ENCODE measurements at places on chromosomes 13 and 19.

GRCh38 chr19:2648099-2648498 is 54.4 kb downstream of the GNG7 start:
- DNase-seq: no peak

GRCh38 chr19:6032381-6032780 is 54.4 kb upstream of the RANBP3 start:
- no peak for DNase-seq

DNA sequence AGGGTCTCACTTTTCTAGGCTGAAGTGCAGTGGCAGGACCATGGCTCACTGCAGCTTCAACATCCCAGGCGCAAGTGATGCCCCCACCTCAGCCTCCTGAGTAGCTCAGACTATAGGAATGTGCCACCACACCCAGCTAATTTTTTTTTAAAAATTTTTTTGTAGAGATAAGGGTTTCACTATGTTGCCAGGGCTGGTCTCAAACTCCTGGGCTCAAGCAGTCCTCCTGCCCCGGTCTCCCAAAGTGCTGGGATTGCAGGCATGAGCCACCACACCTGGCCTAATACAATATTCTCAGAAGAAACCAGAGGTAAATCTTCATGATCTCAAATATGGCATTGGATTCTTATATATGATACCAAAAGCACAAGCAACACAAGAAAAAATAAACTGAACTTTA is 47.7 kb downstream of the FLT1 start:
- DNase-seq: no peak

GRCh38 chr19:5914946-5915781 is 1.1 kb downstream of the CAPS start:
- DNase-seq: no peak

DNA sequence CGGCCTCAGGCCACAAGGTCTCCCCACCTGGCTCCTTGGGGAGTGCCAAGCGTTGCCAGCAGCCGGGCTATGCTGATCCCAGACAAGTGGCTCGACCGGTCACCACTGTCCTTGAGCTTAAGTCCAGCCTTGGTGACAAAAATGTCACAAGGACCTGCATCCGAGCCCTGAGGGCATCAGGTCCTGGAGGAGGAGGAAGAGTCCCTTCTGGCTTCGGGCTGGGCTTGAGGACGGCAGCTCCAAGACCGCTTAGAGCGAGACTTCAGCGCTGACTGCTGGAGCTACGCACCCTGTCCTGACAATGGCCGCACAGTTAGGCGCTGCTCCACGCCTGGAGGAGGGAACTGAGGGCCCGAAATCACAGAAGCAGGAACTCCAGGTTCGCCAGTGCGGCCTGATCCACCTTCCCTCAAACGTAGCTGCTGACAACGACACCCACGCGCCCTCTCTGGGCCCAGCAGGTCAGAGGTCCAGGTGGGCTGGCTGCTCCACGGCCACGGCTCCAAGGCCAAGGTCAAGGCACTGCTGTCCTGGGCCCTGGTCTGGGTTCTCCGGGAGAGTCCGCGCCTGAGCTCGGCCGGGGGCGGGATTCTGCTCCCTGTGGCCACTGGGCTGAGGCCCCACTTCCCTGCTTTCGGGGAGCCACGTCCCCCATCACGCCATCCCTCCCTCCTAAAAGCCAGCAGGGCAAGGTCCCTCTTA is 7.0 kb downstream of the SBNO2 start:
- DNase-seq: no peak

GRCh38 chr13:114027046-114027715 is 53.3 kb upstream of the C13orf46 start:
- DNase-seq: no peak

- DNase-seq: no peak
Measured at GRCh38 chr19:42293540-42293939, 8.4 kb upstream of the PRR19 start.

GRCh38 chr13:109973279-109973678 is 186.9 kb upstream of the IRS2 start:
- no peak for DNase-seq

DNA sequence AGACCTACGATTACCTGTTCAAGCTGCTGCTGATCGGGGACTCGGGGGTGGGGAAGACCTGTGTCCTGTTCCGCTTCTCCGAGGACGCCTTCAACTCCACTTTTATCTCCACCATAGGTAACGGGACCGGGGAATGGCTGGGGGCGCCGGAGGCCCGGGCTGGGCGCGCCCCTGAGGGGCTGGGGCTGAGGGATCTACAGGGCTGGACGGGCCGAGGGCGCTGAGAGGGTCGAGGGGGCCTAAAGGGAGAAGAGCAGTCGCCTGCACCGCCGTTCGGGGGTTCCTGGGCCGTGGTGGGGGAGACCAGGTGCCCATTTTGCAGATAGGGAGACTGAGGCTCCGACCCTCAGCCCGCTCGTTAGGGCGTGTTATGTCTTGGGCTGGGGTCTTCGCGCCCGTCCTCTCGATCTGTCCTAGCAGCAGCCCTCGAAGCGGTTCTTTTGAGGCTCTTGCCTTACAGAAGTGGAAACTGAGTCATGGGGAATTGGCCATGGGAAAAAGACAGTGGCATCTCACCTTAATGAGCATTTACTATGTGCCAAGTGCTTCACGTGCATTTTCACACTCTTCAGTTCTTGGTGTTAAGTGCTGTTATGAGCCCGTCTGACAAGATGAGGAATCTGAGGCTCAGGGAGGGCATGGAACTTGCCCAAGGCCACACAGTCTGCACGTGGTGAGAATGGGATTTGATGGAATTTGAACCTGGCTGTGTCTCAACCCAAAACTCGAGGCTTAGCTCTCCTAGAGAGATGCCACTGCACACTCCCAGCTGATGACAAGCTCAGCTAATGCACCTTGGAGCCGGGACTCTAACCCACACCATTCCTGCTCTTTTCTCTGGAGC is 442 bp downstream of the RAB8A start:
- DNase-seq: no peak

- no peak for DNase-seq
Measured at GRCh38 chr13:75151081-75151643, 330.8 kb downstream of the TBC1D4 start.

GRCh38 chr13:25329706-25330105 is 28.3 kb downstream of the NUP58 start:
- no peak for DNase-seq

GRCh38 chr19:55536366-55536765 is 567 bp downstream of the SBK2 start:
- DNase-seq: no peak

- no peak for DNase-seq
Measured at GRCh38 chr19:19059837-19060611, 3.8 kb upstream of the SLC25A42 start.

GRCh38 chr13:73223372-73223781 is 164.6 kb downstream of the KLF5 start:
- DNase-seq: no peak

DNA sequence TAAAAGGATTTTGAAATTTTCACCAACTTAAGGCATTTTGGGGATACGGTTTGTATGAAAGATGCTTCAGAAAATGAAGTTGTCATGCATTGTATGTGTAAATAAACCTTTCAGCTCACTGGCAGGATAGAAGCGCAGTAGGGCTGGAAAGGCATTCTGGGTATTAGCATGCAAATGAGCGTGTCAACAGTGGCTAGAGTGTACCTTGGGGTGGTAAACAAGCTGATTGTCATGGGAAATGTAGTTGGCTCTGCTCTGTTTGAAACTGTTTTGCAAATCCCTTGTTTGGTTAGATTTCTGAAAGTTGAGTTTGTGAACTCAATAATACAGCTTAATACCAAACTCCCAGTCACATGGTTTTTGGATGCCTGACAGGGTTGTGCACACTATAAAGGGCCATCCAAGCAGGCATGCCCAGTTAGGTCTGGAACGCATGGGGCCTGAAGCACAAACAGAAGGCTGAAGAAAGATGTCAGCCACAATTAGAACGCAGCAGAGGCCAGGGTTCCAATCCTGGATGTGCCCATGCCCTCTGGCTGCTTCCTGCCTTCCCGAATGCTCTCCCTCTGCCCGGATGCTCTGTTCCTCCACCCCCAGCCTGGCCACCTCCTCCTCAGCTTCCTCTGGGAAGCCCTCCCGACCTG is 14.6 kb downstream of the GSX1 start:
- DNase-seq: no peak

DNA sequence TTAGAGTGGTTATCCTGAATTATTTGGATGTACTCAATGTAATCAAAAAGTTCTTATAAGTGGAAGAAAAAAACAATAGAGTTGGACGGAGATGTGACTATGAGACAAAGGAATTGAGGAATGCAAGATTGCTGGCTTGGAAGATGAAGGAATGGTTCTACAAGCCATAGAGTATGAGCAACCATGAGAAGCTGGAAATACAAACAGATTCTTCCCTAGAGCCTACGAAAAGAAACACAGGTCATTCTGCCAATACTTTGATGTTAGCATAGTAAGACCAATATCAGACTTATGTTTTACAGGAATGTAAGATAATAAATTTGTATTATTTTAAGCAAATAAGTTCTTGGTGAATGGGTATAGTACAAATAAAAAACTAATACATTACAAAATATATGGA is 249.2 kb downstream of the DIAPH3 start:
- no peak for DNase-seq

GRCh38 chr19:7393459-7393858 is 44.7 kb downstream of the ARHGEF18 start:
- DNase-seq: no peak

- no peak for DNase-seq
Measured at GRCh38 chr13:50213526-50213925, 198.3 kb downstream of the KCNRG start.

DNA sequence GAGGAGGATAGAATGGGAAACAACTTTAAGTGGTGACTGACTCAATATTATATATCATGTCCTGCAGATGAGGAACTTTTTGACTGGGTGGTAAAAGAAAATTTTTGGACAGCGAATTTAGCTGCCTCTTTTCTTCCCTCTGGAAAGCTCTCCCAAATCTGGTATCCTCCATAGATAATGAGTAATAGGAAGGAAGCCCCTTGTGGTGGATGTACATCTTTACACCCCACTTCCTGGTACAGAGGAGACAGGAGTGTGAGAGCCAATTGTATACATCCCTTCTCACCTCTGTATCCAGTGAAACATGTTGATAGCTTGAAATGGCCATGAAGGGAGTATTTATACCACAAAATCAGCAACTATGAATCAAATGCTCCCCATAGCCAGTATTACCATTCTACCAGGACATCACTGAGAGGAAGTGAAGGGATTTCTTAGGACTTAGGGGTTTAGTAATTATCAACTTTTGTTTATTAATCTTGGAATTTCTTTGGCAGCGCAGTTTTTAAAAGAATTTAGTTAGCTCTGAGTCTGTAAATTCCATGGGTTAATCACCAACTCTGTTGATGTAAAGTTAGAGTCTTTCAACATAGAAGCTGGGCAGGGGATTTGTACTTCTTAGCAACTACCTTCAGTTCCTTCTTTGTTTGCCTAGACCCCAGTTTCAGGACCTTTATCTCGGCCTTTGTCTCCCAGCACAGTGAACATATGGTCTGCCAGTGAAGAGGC is 17.0 kb upstream of the TDRD3 start:
- no peak for DNase-seq

GRCh38 chr13:114211446-114212157 is 23.1 kb upstream of the CDC16 start:
- DNase-seq: no peak

GRCh38 chr13:98480915-98481877 is 95.7 kb downstream of the STK24 start:
- no peak for DNase-seq

GRCh38 chr13:92487238-92487637 is 739.4 kb upstream of the GPC6 start:
- DNase-seq: no peak

DNA sequence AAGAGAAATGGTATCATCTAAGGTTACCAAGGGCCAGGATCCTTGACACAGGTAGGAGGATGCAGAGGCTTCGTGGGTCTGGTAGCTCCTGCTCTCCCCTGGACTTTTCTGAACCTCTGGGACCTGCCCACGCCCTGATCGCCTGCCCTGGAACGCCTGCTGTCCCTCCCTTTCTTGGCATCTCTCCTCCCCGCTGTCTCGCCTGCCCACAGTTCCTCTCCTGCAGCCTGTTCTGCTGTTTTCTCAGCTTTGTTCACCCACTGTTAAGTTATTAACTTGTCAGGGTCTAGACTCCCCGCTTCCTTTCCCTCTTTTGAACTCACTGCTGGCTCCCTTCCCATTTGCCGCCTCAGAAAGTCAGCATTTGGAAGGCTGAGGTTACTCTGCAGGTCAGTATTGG is 19.8 kb downstream of the SERP2 start:
- DNase-seq: no peak

DNA sequence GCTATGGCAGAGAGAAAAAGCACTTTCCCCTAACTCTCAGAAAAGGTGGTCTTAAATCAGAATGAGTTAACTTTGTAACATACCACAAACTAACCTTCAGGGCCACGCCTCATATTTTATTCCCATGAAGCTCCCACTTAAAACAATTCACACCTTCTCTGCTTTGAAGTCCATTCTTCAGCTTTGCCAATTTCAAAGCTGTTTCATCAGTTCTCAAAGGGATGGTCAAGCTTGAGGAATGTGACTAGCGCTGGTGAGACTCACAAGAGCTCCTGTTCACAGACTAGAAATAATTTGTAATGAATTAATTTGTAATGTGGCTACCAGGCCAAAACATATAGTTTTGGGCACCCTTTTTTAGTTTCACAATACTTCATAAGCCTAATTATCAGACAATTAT is 68.2 kb downstream of the STK24 start:
- no peak for DNase-seq

DNA sequence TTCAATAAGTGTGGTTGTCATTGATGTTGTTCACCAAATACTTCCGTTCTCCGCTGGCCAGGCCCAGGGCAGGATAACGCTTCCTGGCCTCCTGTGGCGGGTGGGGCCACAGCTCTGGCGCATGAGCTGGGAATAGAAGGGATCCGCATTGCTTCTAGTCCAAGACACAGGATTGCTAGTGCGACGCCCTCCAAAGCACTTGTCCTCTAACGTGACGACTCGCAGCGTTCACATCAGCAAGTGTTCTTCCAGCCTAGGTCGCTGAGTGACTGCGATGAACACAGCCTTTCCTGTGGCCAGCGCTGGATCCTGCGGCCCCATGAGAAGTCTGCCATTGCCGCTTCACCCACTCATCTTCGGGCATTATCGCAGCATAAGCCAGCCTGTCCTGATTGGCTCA is 39.4 kb downstream of the VSTM2B start:
- no peak for DNase-seq

- DNase-seq: no peak
Measured at GRCh38 chr13:95620825-95621498, 23.5 kb downstream of the DZIP1 start.

GRCh38 chr19:39409208-39410016 is 2.8 kb downstream of the ZFP36 start:
- DNase-seq: peak; percentile 67

- DNase-seq: no peak
Measured at GRCh38 chr13:97921176-97921816, 32.2 kb upstream of the IPO5 start.

DNA sequence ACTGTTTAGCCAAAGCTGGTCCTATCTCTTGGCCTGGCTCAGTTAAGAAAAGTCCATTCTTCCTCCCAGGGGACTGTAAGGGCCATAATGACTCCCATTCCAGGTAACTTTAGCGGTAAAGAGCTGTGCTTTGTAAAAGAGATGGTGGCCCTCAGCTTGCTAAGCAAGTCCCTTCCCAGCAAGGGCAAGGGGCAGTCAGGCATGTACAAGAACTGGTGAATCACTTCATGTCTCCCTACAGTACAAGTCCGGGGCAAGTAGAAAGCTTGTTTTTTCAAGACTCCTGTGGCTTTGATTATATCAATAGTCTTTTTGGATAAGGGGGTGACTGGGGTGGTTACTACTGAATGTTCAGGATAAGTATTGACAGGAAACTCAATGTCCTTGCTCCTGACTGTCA is 88.9 kb downstream of the SLC25A15 start:
- DNase-seq: no peak

- DNase-seq: peak; percentile 12
Measured at GRCh38 chr19:16470911-16471811, 609 bp downstream of the EPS15L1 start.

GRCh38 chr13:106337096-106337850 is 198.2 kb downstream of the EFNB2 start:
- no peak for DNase-seq
